ENCODE measurements at places on chromosomes 2 and 18.

DNA sequence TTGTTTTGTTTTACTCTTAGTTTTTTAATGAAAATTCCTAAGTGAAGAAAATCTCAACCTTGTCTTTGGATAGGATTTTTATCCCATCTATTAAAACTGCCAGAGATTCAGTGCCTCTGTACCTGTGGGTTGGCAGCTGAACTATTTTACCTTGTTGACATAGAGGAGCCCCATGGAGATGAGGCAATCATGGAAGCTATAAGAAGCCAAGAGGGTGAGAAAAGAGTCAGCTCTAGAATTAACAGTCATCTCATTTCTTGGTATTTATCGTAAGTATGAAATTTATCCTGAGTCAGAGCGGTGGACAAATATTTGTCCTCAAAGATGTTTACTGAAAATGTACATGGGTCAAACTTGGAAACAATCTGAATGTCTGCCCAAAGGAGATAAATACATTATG lies 35.8 kb upstream of the PGAP1 start:
- no peak for DNase-seq

GRCh38 chr2:108626995-108627394 lies 92.3 kb upstream of the RANBP2 start:
- DNase-seq = no peak

DNA sequence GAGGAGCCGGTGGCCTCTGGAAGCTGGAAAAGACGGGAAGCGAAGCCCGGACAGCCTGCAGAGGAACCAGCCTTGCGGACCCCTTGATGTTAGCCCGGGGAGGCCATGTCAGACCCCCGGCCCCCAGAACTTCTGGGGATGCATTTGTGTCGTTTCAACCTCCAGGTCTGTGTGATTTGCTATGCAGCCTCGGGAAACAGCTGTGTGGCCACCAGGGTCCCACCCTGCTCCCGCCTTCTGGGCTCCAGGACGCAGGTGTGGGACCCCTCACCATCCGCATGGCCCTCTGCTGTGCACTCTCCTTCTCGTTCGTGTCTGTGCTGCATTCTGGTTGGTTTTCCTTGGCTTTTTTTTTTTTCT lies 13.3 kb downstream of the NEU4 start:
- no peak for DNase-seq

DNA sequence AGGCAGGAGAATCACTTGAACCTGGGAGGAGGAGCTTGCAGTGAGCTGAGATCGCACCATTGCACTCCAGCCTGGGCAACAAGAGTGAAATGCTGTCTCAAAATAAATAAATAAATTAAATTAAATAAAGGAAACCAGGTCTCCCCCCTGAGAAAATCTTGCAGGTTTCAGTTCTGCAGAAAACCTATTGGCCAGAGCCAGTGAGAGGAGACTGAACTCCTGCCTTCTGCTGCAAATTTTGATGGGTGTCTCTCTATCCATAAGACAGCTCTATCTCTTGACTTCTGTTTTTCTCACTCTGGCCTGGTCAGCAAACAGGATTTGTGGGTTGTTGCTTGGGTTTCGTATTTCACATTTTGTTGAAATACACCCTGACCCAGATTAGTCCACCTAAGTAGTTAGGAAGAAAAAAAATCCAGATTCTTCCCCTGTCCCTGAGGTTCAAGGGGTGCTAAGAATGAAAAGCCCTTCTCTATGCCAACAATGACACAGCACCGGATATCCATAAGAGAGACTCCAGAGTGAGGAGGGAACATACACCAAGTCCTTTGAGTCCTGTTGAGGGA lies 86.7 kb upstream of the MAP4K4 start:
- no peak for DNase-seq

DNA sequence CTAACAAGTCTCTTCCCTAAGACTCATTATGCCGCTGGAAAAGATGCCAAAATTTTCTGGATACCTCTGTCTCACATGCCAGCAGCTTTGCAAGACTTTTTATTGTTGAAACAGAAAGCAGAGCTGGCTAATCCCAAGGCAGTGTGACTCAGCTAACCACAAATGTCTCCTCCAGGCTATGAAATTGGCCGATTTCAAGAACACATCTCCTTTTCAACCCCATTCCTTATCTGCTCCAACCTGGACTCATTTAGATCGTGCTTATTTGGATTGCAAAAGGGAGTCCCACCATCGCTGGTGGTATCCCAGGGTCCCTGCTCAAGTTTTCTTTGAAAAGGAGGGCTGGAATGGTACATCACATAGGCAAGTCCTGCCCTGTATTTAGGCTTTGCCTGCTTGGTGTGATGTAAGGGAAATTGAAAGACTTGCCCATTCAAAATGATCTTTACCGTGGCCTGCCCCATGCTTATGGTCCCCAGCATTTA lies 26.3 kb downstream of the DHRS9 start:
- DNase-seq = no peak

- no peak for DNase-seq
These were observed 14.7 kb downstream of the NIFK start for GRCh38 chr2:121721926-121722325.

- DNase-seq = no peak
These were observed 226.7 kb upstream of the HNRNPA3 start for GRCh38 chr2:176985871-176986270.

DNA sequence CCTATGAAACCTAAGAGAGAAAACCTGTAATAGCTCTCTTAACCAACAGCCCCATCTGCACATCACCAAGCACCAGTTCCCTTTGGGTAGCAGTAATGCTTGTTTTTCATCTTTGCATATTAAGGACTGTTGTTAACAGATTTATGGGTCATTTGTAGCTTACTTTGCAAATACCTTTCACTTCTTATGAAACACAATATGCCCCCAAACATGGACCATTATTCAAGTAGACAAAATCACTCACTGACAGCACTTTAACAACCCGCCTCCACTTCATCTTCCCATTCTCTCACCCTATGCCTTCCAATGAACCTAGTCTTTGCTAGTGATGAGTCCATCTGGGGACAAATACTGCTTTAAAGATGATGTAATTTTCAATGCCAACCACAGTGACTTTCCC lies 64.4 kb downstream of the GFPT1 start:
- no peak for DNase-seq

DNA sequence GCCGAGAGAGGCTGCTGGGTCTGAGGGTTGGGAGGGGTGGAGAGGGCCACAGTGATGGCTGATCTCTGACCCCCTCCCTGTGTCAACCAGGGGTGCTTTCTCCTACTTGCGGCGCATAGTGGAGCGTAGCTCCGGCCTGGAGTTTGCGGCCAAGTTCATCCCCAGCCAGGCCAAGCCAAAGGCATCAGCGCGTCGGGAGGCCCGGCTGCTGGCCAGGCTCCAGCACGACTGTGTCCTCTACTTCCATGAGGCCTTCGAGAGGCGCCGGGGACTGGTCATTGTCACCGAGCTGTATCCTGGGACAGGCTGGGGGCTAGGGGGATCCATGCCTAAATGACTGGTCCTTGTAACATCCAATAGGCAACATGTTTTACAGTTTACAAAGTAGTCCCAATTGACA lies 20.9 kb upstream of the GMPPA start:
- peak; percentile 71 for DNase-seq

GRCh38 chr18:74465775-74466174 lies 8.7 kb upstream of the DIPK1C start:
- DNase-seq = no peak

GRCh38 chr2:31070339-31071125 lies 67.7 kb downstream of the GALNT14 start:
- DNase-seq = no peak

DNA sequence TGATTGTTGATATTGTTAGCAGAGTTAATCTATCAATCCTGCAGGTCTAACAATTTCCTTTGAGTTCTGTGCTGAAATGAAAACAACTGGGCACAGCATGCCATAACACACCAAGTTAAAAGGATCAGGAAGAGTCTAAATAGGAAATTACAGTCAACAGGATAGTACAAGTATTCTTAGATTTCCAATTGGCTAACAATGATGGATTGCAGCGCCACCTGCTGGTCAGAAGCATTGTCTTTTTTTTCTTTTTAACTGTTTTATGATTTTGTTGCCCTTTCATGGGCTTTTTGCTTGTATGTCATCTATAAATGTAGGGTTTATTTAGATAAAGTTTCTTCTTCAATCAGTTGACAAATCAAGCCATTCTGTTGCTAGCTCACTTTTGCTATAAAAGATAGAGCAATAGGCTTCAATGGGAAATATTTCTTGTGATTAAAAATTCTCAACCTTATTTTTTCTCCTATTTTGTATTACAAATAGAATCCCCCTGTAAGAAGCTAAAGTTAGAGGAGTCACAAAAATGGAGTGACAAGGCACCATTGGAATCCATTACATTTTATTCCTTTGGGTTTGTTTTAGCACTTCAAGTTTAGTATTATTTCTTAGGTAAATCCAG lies 40.8 kb upstream of the RPRM start:
- DNase-seq = no peak

DNA sequence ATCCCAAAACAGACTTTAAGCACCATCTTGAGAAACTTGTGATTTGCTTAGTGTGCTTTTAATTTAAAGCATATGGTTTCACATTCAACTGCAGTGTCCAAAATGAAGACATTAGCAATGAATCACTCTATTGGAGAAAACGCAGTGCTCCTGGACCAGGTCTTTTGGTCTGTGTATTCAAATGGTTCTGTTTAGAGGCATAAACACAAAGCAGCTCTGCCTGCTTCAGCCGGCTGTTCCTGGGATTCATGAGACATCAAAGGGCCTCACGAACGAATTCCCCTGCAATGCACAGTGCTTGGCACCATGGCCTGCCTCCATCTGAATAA lies 117.1 kb upstream of the SP5 start:
- DNase-seq = no peak

GRCh38 chr2:106566050-106566449 lies 78.9 kb downstream of the CD8B2 start:
- DNase-seq = peak; percentile 60

GRCh38 chr2:166610180-166610912 lies 116.3 kb upstream of the SCN7A start:
- DNase-seq = peak; percentile 30
